Tongue (tissue), 3 donors: ENCODE measurements at places on chromosomes 12 and 14. TPM values are rescaled to one million over a fixed set of nuclear protein-coding genes. Genes with fewer than 3 reads are reported as not detected.

- DNase-seq, result no peak
These were observed 56.3 kb downstream of the SIX6 start for GRCh38 chr14:60565211-60565610.

GRCh38 chr12:127650626-127651025 lies 616.3 kb upstream of the TMEM132C start:
- DNase-seq, result no peak

DNA sequence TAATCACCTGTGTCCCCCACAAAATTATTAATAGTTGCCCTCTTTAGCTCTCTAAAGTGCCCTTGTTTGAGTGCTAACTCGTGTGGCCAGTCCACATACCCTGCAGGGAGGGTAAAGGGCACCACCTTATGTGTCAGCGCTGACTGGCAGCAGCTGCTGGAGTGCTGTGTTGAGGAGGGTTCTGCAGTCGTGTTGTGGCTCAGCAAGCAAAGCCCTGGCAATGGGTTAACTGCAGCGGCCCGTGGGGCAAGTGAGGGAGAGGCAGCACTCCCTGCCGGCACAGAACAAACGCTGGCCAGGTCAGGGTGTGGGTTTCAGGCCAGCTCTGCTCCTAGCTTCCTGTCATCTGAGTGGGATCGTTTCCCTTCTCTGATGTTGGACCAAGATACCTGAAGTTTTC lies 369.8 kb downstream of the CACNA1C start:
- DNase-seq, result no peak

The VDR gene
- 1.2 TPM for total RNA-seq

DNA sequence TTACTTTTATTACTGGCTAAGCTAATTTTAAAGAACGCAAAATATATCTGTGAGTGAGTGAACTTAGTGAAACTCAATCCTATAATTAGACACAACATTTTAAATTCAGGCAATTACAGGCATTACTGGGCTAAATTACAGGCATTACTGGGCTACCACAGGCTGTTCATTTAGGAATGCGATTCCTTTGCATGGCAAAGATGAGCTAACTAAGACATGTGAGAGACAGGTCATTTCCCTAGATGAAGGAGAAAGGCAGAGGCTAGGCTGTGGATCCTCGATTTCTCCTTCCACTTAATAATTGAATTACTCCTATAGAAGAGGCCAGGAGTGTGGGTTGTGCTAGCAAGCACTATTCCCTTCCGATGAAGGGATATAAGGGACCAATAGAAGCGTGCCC lies 429.4 kb upstream of the LMO3 start:
- DNase-seq, result no peak

- no peak for DNase-seq
These were observed 1.8 kb downstream of the B3GNT4 start for GRCh38 chr12:122205053-122205925.

- DNase-seq, result peak; percentile 85
These were observed at the start of gene PLBD1 for GRCh38 chr12:14567351-14568162. PLBD1 (minus strand) TSS chr12:14567883; CDS start chr12:14567696, 187 bp downstream.

- DNase-seq, result no peak
These were observed 15.1 kb downstream of the FAIM2 start for GRCh38 chr12:49888461-49889151.

The NOVA1 gene
- total RNA-seq, result 15.5 TPM

DNA sequence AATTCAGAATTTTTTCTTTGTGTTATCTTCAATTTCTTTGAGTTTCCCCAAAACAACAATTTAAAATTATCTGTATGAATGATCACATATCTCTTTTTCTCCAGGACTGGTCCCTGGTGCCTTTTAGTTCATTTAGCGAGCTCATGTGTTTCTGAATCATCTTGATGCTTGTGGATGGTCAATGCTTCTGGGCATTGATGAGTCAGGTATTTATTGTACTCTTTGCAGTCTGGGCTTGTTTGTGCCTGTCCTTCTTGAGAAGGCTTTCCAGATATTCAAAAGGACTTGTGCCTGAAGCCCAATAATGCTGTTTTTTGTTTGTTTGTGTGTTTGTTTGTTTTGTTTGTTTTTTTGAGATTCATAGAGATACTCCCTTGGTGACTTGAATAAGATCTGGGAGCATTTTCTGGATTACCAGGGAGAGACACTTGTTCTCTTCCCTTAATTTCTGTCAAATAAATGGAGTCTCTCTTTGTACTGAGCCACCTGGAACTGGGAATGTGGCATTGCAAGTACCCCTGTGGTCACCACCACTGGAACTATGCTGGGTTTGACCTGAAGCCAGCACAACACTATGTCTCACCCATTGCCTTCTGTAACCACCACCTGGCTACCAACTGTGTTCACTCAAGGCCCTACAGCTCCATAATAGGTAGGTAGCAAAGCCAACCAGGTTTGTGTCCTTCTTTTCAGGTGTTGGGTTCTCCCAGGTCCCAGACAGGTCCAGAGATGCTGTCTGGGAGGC lies 56.3 kb downstream of the SLC6A15 start:
- DNase-seq, result no peak

- no peak for DNase-seq
These were observed 185.1 kb upstream of the CCND2 start for GRCh38 chr12:4088451-4088850.

The CPNE6 gene
- not detected for total RNA-seq

- no peak for DNase-seq
These were observed 167.9 kb downstream of the NELL2 start for GRCh38 chr12:44708218-44708617.

DNA sequence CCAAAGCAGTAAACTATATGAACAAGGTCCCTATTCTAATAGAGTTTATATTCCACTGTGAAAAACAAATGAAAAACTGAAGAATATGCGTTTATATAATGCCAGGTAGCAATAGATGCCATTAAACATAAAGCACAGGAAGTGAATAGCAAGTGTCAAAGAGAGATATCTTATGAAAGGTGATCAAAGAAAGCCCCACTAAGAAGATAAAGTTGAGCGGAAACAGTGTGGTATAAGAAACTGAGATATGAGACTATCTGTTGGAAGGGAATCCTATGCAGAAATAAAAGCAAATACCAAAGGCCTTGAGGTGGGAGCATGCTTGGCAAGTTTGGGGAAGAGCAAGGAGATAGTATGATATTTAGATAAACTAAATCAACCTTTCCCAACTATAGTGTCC lies 123.1 kb upstream of the FAR2 start:
- DNase-seq, result no peak

The LETMD1 gene
- 57.2 TPM for total RNA-seq

DNA sequence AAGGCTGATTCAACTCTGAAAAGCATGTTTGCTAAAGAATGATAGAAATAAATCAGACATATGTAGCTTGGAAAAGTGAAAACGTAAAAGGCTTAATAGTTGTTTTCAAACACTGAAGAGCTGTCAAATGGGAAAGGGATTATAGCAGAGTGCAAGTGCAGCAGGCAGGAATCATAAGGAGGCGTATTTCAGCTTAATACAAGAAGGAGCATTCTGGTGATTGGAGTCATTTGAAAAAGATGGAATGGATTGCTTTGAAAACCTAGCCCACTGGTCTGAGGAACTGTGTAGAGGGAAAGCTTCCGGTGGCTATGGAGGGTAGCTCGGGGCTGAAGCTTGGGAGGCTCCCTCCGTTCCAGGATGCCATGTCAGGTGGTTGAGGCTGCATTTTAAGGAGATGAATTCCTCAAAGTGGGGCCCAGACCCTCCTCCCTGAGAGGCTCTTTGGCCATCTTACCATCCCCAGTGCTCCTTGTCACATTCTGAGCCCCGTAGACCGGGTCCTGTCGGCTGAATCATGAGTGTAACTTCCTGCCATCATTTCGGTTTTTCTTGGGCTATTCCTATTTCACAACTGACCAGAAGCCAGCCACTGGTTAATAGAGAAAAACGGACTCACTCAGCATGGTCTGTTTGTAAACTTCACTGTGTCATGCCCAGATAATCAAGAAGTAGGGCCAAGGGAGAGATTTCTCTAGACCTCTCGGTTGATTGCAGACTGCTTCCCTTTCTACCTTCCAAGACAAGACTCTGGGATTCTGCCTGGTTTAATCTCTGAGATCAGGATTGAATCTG lies 6.5 kb downstream of the WNT5B start:
- DNase-seq, result no peak

DNA sequence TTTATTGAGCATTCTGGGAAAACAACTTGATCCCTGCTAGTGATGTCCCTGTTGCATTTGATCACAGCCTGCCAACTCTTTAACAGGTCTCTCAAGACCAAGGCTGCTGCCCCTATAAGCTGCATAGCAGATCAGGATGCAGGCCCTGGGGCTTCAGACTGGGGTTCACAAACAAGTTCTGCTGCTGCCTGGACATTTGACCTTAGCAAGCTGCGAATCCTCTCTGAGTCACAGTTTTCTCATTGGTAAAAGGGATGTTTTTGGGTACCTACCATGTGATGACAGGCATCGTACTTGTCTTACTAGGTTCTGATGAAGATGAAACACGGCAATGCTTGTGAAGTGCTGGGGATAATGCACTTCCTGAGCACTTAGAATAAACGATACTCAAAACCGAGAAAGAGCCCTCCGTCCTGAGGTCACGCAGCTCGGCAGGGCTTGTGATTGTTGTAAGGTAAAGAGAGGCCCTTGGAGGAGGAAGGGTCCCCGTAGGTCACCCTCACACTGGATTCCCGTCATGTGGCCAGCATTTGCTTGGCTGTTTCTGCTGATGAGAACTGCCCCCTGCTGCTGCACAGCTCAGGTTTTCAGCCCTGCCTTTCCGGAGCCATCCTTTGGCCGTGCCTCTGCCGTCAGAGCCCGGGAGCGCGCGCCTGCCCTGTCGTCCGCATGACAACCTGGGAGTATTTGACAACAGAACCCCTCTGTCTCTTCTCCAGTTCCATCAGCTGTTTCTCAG lies 39.1 kb downstream of the TSPAN9 start:
- DNase-seq, result no peak

The NGB gene
- not detected for total RNA-seq

- DNase-seq, result no peak
These were observed 46.1 kb downstream of the DNAH10 start for GRCh38 chr12:123808167-123808566.

- DNase-seq, result peak; percentile 90
These were observed 9.1 kb downstream of the NEMP1 start for GRCh38 chr12:57069523-57069922.

The ZBTB1 gene
- total RNA-seq, result 56.3 TPM

- no peak for DNase-seq
These were observed 4.1 kb upstream of the DYNC1H1 start for GRCh38 chr14:101960225-101960624.

GRCh38 chr12:3673981-3674708 lies 78.8 kb downstream of the CRACR2A start:
- no peak for DNase-seq

The USP44 gene
- total RNA-seq, result 0.31 TPM

DNA sequence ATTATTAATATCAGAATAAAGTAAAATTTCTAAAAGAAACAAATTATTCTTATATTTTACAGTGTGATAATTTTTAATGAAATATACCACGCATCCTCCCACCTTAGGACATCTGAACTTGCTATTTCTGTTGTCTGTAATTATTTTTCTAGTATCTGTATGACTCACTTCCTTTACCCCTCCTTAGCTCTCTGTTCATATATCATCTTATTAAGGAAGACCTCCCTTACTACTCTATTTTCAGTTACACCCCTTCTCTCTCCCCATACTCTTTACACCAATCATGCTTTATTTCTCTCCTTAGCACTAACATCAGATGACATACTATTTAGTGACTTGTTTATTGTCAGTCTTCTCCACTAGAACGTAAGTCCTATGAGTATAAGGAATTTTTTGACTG lies 34.2 kb upstream of the C12orf50 start:
- no peak for DNase-seq
